T-helper 9 cell (primary cell): ENCODE measurements at places on chromosomes 1 and 21.

DNA sequence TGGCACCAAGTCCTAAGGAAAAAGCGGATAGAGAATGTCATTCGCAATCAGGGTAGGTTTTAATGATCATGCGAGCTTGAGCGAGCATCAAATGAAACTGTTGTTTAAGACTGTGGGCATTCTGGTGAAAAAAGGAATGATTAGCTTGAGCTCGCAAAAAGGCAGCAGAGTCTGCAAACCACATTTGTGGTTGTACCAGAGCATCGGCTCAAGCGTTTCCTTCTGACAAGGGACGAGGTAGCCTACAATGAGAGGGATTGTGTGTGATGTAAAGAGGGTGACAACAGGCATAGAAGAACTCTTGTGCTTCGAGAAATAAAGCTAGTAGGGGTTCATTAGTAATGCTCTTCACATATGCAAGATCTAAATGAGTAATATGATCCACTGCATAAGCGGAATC, 11.1 kb upstream of the CD48 start:
- DNase-seq: no peak

DNA sequence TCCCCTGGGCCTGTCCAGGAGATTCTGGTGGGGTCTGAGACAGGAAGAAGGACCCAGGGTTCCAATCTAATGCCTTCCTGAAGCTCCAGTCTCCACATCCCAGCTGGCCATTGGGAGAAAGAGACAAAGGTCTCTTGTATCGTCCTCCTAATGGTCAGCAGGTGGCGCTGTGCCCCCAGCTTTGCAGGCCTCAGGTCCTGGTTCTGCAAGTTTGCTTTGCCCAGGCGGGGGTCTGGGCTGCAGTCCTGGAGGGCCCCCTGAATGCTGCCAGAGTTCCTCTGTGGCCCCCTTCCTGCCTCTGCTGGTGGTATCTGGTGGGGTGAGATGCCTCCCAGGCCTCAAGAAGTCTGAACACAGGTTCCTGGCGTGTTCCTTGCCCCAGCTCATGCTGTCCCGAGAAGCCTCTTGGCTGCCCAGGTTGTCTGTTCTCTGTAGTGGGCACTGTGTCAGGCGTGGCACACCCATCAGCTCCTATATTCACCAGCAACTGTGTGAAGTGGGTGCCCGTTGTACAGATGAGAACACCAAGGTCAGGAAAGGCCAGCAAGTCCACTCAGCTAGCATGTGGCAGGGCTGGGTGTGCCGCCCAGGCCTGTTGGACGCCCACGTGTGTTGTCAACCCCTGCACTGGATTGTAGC, 33.8 kb upstream of the CSF3R start:
- DNase-seq: peak; percentile 25

GRCh38 chr1:199044191-199044590, 405.4 kb downstream of the PTPRC start:
- DNase-seq: no peak

GRCh38 chr1:207404849-207405525, 49.1 kb upstream of the CR2 start:
- DNase-seq: no peak

- no peak for DNase-seq
Measured at GRCh38 chr1:221594576-221594975, 147.3 kb downstream of the DUSP10 start.

DNA sequence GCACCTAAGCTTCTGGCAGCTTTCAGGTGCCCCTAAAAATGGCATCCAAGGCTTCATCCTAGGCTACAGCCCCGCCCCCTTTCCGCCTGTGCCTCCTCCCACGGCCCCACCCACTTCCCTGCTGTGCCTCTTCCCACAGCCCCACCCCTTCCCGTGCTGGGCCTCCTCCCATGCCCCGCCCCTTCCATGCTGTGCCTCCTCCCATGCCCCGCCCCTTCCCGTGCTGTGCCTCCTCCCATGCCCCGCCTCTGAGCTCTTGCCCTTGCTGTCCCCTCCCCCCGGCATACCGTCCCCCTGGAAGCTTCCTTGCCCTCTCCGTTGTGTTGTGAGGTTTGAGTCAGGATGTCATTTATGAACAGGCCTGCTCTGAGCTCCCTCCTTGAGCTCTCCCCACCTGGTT, 228.5 kb upstream of the AJAP1 start:
- no peak for DNase-seq

GRCh38 chr1:46942086-46942485, 810 bp upstream of the CYP4A11 start:
- DNase-seq: no peak

- DNase-seq: no peak
Measured at GRCh38 chr1:10588640-10589039, 113.9 kb downstream of the PEX14 start.

DNA sequence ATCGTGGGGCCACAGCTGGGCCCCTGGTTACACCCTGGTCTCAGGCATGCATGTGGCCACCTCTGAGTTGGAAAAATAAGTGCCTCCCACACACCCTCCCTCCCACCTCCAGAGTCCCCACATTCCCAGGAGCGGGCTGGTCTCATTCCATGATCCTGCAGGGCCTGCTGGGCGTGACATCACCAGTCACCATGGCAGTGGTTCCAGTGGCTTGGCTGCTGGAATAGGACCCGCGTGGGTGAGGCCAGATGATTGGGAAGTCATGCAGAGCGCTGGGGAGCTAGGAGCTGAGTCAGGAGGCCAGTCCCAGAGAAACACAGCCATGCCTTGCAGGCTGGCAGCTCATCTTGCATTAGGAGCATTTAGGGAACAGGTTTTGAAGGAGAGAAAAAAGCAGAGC, 125.4 kb upstream of the TMEM51 start:
- no peak for DNase-seq

DNA sequence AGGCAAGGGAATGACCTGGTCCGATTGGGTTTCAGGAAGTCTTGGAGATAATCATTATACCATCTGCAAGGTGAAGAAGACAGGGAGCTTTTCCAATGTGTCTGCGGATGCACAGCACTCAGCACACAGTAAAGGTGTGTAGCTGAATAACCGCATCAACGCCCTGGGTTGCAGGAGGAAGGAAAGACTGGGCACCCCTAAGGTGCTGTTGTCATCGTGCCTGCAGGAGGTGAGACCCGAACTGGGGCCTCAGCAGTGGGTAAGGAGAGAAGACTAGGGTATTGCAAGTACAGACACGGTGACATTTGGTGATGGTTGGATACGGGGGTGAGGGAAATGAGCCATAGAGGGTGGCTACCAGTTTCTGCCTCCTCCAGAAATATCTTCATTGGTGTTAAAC, 1.1 kb upstream of the TRIM62 start:
- no peak for DNase-seq

GRCh38 chr1:221418346-221418745, 323.5 kb downstream of the DUSP10 start:
- DNase-seq: no peak

- DNase-seq: no peak
Measured at GRCh38 chr1:74570797-74571492, 58.5 kb upstream of the LRRC53 start.

DNA sequence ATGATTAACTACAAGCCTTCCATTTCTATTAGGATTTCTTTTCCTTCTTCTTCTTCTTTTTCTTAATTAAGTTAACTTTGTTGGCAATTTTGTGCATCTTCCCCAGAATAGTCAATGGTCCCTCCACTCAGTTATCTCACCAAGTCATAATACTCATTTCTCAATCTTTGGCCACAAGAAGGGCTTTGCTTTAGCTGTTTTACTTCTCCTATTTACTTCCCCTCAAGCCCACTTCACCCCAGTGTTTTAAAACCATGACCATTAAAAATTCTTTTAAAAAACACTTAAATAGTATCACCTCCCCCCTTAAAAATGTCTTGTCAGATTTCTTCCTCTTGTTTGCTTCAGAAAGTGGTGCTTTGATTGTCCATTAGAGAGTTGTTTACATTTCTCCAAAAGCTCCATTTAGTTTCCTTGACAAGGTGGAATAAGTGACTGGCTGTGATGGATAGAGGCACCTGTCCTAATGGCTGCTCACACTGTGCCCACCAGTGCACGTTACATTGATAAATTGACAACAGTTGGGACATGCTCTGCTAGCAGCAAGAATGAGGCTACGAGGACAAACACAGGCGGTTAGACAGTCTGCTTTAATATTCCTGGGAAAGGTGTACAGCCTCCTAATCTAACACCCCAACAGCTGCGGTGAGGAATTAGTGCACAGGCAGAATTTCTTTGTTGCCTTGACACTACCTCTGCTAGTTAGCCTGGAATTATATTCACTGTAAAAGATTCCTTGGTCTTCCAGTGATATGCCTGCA, 354.7 kb downstream of the LMO4 start:
- no peak for DNase-seq

GRCh38 chr1:36372617-36373016, 13.1 kb downstream of the STK40 start:
- DNase-seq: no peak

GRCh38 chr1:232689711-232690110, 59.8 kb upstream of the SIPA1L2 start:
- DNase-seq: no peak

DNA sequence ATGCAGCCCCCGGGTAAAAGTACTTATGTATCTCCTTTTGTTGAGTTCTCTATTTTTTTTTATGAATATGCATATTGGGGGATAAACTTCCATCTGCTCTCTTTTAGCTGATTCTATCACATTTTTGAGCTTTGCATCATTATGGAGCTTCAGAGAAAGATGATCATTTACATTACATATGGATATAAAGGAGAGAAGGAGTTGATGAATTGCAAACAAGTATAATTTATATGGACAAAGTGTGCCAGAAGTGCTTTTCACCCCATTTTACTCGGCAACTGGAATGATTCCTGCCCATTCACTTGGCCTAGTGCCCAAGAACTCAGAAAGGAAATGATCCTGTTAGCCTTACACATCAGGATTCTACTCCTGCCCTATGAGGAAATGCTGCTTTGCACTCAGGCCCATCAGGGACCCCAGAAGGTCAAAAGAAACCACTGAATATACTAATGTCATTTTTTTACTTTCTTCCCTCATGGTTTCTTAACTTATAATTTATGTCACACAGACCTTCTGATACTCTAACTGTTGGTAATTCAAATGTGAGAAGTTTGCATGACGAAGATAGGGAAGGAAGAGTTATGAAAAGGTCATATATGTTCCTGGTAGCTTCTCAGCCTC, 65.6 kb downstream of the SAMSN1 start:
- no peak for DNase-seq

DNA sequence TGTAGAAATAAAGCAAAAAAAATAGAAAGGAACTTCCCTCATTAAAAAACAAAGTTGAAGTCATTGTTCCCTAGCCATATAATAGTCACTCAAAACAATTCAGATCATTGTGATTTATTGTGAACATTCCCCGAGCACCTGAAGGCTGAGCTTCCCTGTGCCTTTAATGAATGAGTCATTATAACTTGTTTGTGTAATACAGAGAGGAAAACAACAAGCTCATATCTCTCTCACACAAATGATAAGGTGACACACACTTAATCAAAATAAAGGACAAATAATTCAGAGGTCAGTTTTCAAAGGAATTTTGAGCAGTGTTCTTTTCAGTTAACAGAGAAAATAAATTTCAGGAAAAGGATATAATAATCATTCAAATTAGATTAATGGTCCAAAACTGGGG, 326.2 kb downstream of the DUSP10 start:
- DNase-seq: no peak
